ENCODE measurements at places on chromosomes 2 and 18.
A peak's percentile ranks its signal among the peaks of the same experiment; 100 is the strongest.

- no peaks in the 10 kb centered on the region for H3K4me1 ChIP-seq
- no peak for DNase-seq
- H3K36me3 ChIP-seq: no peaks in the 10 kb centered on the region
- no peak overlapping the region for H3K27ac ChIP-seq
- H3K27me3 ChIP-seq: no peaks in the 10 kb centered on the region
- no peak overlapping the region for H3K4me3 ChIP-seq
These were observed 234.1 kb downstream of the DYSF start for GRCh38 chr2:71687412-71687811.

- DNase-seq: no peak
- no peaks in the 10 kb centered on the region for H3K4me1 ChIP-seq
- H3K27me3 ChIP-seq: no peaks in the 10 kb centered on the region
- H3K36me3 ChIP-seq: no peaks in the 10 kb centered on the region
These were observed 22.6 kb upstream of the TBC1D8 start for GRCh38 chr2:101173707-101174295.

GRCh38 chr18:24985586-24985985, 366.4 kb downstream of the ZNF521 start:
- H3K27ac ChIP-seq: no peak overlapping the region
- H3K4me3 ChIP-seq: no peak overlapping the region
- H3K27me3 ChIP-seq: no peaks in the 10 kb centered on the region
- peaks cover 43% of the 10 kb centered on the region for H3K4me1 ChIP-seq
- no peak for DNase-seq

DNA sequence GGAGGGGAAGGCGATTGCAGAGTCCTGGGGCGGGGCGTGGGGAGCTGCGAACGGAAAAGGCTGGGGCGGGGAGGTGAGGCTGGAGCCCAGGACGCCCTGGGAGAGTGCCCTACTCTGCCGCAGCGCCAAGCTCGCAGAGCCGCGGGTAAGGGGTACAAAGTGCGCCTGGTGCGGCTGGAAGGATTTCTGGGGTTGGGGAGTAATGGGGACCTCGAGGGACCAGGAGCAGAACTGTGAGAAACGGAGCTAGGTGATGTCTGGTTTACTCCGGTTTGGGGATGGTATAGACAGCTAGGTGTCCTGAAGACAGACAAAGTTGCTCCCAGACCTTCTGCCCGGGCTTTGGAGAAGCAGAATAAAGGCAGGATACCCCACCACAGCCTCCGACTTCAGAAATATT, 718 bp upstream of the NXPH2 start:
- DNase-seq: no peak
- H3K27me3 ChIP-seq: peaks cover 13% of the 10 kb centered on the region
- no peak overlapping the region for H3K27ac ChIP-seq
- no peaks in the 10 kb centered on the region for H3K36me3 ChIP-seq

DNA sequence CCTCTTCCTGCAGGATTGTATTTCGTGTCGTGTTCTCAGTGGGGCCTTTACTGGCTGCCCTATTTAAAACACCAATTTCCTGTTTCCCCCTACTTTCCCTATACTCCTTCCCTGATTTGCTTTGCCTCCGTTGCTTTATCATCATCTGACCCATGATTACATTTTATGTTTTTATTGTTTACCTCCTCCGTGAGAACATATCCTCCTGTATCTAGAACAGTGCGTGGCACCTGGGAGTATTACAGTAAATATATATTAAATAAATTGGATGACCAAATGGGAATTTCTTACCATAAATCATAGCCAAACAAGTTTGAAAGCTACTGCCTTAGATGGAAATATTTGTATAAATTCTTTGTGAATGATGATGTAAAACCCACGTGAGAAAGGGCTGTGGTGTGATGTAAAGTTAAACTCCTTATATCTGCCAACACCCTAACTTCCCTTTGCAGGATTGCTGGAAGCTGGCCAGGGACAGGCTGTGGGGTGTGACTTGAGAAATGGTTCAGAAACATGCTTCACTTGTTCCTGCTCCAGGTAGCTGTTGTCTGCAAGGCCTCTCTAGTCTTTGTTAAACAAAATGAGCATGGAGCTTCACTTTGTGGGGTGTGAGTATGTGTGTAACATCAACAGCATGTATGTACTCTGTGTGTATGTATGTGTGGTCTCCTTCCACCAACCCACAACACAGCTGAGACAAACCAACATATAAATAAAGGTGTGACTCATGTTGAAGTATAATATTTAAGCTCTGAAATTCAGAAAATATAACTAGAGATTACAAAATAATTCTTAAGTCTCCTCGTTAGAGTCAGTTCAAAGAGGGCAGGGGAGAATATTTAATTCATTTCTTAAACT, 40.3 kb downstream of the LHCGR start:
- peaks cover 26% of the 10 kb centered on the region for H3K4me1 ChIP-seq
- DNase-seq: peak; percentile 58
- no peaks in the 10 kb centered on the region for H3K27me3 ChIP-seq
- no peaks in the 10 kb centered on the region for H3K36me3 ChIP-seq
- H3K4me3 ChIP-seq: no peak overlapping the region

GRCh38 chr2:230870544-230871360, 6.0 kb downstream of the ITM2C start:
- peaks cover 3% of the 10 kb centered on the region for H3K36me3 ChIP-seq
- H3K4me1 ChIP-seq: peaks cover 35% of the 10 kb centered on the region
- peak; percentile 69 for DNase-seq
- no peak overlapping the region for H3K4me3 ChIP-seq
- H3K27ac ChIP-seq: no peak overlapping the region
- no peaks in the 10 kb centered on the region for H3K27me3 ChIP-seq

DNA sequence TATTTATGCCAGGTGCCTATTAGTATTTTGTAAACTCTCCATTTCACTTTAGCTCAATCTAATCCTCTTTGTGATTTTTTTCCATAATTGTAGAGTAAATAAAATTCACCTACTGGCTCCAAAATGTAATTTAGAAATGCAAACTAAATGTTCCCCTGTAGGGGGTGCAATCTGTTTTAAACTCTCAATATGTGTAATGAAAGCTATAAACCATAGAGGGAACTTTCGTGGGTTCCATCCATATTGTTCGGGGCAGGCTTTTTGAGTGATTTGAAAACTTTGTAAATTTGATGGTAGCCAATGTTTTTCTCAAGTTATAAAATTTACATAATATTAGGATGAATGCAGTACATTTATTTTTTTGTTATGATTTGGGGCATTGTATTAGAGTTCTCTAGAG, 49.4 kb downstream of the TSPYL6 start:
- no peak overlapping the region for H3K27ac ChIP-seq
- no peak overlapping the region for H3K4me3 ChIP-seq
- H3K27me3 ChIP-seq: no peaks in the 10 kb centered on the region
- no peaks in the 10 kb centered on the region for H3K36me3 ChIP-seq

DNA sequence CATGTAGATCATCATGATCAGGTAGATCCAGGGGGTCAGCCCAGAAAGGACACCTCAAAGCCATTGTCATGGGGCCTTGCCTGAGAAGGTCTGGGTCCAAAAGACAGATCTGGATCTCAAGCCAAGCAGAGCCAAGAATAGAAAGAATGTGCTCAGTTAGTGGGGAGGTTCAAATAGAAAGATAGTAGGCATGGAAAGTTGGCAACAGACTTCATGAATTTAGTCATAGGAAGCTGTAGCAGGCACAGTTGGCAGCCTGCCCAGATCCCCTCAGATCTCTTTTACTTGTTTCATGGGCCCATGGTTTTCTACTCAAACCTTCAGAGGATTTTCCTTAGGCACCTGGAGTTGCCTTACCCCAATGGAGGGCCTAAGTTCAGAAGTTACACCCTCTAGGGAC, 767.0 kb downstream of the SLC4A3 start:
- no peaks in the 10 kb centered on the region for H3K36me3 ChIP-seq
- H3K4me1 ChIP-seq: no peaks in the 10 kb centered on the region
- peak; percentile 40 for DNase-seq
- no peak overlapping the region for H3K4me3 ChIP-seq

DNA sequence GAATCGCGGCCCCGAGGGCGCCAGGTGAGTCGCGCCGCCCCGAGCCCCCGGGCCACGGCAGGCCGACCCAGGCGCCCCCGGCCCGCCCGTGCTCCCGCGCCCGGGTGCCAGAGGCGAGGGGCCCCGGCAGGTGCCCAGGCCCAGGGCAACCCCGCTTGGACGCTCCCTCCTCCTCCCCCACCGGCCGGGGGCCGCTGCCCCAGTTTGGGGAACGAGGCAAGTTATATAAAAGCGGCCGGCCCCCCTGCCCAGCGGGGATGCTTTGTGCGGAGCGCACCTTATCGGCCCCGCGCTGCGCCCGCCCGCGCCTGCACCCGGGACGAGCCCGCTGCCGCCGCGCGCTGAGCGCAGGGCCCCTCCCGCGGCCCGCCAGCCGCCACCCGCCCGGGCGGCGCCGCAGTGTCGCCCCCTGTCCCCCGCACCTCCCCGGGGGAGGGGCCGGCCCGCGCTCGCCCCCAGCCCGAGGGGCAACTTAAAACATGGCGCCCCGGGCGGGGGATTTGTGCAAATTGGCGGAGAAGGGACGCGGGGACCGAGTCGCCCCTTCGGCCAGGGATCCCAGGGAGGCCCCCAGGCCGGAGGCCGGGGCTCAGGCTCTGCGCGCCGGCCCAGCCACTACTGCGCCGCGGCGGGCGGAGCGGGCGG, 639 bp downstream of the EPB41L3 start:
- peak overlapping the region; percentile 67 for H3K27ac ChIP-seq
- DNase-seq: peak; percentile 43
- peaks cover 2% of the 10 kb centered on the region for H3K4me1 ChIP-seq
- no peaks in the 10 kb centered on the region for H3K27me3 ChIP-seq
- no peaks in the 10 kb centered on the region for H3K36me3 ChIP-seq

DNA sequence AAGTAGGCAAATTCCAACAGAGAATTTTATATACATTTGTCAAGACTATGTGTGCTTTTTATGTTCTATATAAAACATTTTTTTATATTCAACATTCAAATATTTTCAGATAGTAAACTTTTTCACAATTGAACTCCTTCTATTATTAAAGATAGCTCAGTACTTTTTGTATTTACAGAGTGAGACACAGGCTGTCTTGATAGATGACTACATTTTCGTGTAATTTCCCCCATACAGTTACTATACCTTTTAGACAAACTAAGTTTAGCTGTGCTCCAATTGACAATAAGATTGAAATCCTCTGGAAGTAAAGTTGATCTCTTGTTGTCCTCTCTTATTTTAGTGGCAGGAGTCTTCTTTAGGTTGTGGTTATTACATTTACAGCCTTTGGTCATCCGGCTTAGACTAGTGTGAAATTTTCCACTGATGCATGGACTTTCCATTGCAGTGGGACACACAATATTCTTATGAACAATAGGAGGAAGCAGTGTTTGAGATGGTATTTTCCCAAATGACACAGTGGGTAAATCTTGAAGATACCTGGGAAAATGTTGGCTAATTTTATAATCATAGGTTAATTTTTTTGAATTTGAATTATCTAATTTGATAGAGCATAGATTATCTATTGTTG, 21.0 kb downstream of the ZSWIM2 start:
- H3K27me3 ChIP-seq: no peaks in the 10 kb centered on the region
- no peak overlapping the region for H3K4me3 ChIP-seq
- no peaks in the 10 kb centered on the region for H3K4me1 ChIP-seq
- DNase-seq: no peak
- no peak overlapping the region for H3K27ac ChIP-seq
- H3K36me3 ChIP-seq: no peaks in the 10 kb centered on the region

Data from lung (tissue), 17 donors.